ENCODE measurements at places on chromosomes 12 and 14.

- no peak overlapping the region for H3K4me3 ChIP-seq
- H3K36me3 ChIP-seq = no peaks in the 10 kb centered on the region
- peak overlapping the region; percentile 39 for H3K27ac ChIP-seq
- H3K27me3 ChIP-seq = no peaks in the 10 kb centered on the region
- H3K4me1 ChIP-seq = peaks cover 29% of the 10 kb centered on the region
Measured at GRCh38 chr12:96046543-96047228, 11.3 kb upstream of the LTA4H start.

DNA sequence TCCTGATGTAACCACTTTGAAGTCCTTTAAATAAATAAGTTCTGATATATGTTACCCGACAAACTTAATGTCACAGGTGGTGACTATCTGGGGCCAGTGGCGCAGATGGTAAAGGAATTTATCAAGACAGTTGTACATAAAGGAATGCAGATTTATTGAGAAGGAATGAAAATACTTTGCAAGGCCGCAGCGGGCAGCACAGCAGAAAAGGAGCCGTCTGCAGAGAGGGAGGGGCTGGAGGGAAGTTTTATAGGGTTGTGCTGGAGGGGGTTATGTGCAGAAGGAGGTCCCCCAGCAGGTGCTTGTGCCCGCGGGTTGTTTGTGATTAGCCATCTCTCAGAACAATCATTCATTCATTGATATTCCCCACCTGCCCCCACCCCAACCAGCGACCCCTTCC, 17.4 kb downstream of the GPRC5D start:
- H3K27ac ChIP-seq = no peak overlapping the region
- H3K4me3 ChIP-seq = no peak overlapping the region
- peaks cover 2% of the 10 kb centered on the region for H3K4me1 ChIP-seq
- no peaks in the 10 kb centered on the region for H3K36me3 ChIP-seq

DNA sequence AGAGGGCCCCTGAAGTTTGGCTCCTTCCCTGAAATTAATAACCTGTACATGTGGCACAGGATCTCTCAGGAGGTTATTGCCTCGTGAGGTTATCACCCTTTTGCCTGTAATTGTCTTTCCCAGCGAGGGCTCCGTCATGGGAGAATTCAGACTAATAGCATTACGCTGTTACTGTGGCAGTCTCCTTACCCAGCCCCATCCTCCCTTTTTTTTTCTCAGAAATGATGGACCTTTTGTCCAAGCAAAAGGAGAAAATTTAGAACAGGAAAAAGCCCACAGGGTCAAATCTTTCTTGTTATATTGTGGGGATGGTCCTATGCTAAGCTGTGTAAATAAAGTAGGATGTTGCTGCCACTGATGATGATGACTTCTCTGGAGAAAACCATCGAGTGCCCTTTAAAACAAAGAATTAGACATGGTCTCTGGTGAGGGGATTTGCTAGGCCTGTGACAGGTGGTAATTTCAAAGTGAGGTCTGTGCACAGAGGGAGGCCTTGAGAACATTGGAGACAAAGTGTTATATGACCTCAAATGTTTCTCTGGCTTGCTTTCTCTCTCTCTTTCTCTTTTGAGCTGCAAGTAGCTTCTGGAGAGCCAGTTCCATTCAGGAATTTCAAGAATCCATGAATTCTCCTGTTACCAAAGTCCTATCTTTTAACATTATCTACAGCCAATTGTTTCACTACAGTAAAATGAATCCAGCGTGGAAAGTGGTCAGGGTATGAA, 357.2 kb downstream of the BMP4 start:
- no peak for DNase-seq
- no peaks in the 10 kb centered on the region for H3K36me3 ChIP-seq
- H3K4me3 ChIP-seq = no peak overlapping the region

- DNase-seq = no peak
- no peak overlapping the region for H3K4me3 ChIP-seq
- no peaks in the 10 kb centered on the region for H3K27me3 ChIP-seq
- H3K36me3 ChIP-seq = peaks cover 42% of the 10 kb centered on the region
Measured at GRCh38 chr12:62296001-62296400, 35.8 kb downstream of the USP15 start.

DNA sequence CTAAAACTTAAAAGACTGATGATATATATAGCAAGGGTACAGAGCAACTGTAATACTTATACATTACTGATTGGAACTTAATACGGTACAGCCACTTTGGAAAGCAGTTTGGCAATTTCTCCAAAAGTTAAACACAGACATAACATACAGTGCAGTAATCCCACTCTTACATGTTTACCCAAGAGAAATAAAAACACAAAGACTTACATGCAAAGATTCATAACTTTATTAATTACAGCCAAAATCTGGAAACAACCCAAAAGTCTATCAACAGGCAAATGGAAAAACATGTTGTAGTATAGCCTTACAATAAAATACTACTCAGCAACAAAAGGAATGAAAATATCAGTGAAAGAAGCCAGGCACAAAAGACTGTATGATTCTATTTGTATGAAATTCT, 84.6 kb downstream of the GARIN6 start:
- H3K27ac ChIP-seq = no peak overlapping the region
- H3K4me1 ChIP-seq = no peaks in the 10 kb centered on the region
- H3K36me3 ChIP-seq = no peaks in the 10 kb centered on the region
- no peaks in the 10 kb centered on the region for H3K27me3 ChIP-seq
- no peak for DNase-seq

DNA sequence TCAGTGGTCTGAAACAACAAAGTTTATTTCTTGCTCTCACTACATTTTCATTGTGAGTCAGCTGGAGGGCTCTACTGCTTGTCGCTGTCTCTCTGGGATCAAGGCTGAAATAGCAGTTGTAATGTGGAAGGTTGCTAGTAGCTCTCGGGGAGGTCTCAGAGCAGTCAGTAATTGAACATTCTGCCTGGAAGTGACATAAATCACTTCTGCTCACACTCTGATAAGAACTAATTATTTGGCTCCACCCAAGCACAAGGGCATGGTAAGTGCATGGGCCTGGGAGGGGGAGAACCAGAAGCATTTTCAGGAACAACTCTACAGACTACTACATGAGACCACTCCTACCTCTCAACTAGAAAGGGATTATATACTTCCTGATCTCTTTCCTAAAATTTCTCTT, 128.2 kb downstream of the TMEM117 start:
- no peaks in the 10 kb centered on the region for H3K4me1 ChIP-seq
- no peaks in the 10 kb centered on the region for H3K36me3 ChIP-seq
- no peak overlapping the region for H3K4me3 ChIP-seq
- no peaks in the 10 kb centered on the region for H3K27me3 ChIP-seq
- no peak overlapping the region for H3K27ac ChIP-seq

GRCh38 chr14:85296456-85297210, 233.3 kb upstream of the FLRT2 start:
- no peak overlapping the region for H3K27ac ChIP-seq
- H3K36me3 ChIP-seq = no peaks in the 10 kb centered on the region
- no peak for DNase-seq
- H3K27me3 ChIP-seq = no peaks in the 10 kb centered on the region
- H3K4me3 ChIP-seq = no peak overlapping the region

- no peaks in the 10 kb centered on the region for H3K4me1 ChIP-seq
- no peak for DNase-seq
- no peak overlapping the region for H3K4me3 ChIP-seq
Measured at GRCh38 chr12:96510306-96510764, 21.0 kb downstream of the CFAP54 start.

- no peaks in the 10 kb centered on the region for H3K27me3 ChIP-seq
- H3K4me3 ChIP-seq = no peak overlapping the region
- H3K36me3 ChIP-seq = no peaks in the 10 kb centered on the region
- no peak for DNase-seq
- H3K4me1 ChIP-seq = no peaks in the 10 kb centered on the region
Measured at GRCh38 chr12:60281522-60281921, 685.7 kb downstream of the SLC16A7 start.

GRCh38 chr12:114917307-114917706, 233.3 kb upstream of the TBX3 start:
- H3K4me3 ChIP-seq = no peak overlapping the region
- no peak for DNase-seq
- H3K4me1 ChIP-seq = no peaks in the 10 kb centered on the region

DNA sequence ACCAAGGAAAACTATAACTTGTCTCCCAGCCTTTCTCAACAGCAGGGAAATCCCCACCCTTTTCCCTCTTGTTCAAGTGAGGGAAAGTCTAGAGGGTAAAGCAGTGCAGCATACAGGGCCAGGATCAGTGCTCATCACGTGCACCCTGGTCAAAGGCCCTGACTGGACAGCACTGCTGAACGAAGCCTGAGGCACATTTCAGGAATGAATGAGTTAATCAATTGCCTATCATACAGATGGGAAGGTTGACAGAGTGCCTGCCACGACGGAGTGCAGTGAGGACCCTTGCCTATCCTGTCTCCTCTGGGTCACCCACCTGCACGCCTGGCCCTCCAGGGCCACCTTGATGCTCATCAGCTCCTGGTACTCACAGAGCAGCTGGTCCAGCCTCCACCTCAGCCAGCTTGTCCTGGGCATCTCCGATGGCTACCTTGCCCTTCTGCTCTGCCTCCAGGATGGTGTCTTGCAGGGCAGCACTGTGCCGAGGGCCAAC, 11.7 kb upstream of the KRT73 start:
- H3K36me3 ChIP-seq = no peaks in the 10 kb centered on the region
- H3K4me3 ChIP-seq = peak overlapping the region; percentile 64
- peak overlapping the region; percentile 42 for H3K27ac ChIP-seq
- peaks cover 46% of the 10 kb centered on the region for H3K4me1 ChIP-seq
- DNase-seq = no peak

Measured in effector memory CD8-positive, alpha-beta T cell (primary cell).